H9 (cell line): ENCODE measurements at places on chromosomes 6 and 20. TPM values are rescaled to one million over a fixed set of nuclear protein-coding genes. Genes with fewer than 3 reads are reported as not detected.

The C6orf163 gene
- total RNA-seq = 1.2 and 1.4 TPM in 2 replicates

DNA sequence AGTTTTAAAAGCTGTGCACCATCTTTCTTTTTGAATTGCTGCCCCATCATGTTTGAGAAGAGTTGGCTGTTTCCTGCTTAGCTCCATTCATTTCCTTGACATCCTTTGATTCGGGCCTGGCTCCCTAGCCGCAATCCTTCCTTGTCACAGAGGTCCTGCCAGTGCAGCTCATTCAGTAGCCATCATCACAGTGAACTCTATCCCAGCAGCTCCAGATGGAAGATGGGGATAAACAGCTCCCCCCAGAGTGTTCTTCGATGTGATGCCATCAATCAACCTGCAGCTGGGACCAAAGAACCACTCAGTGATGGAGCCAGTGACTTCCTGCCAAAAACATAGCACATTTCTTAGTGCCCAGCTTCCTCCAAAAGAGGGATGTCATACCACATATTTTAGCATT, 158.8 kb downstream of the FRK start:
- H3K36me3 ChIP-seq = no peaks in the 10 kb centered on the region
- DNase-seq = no peak
- no peaks in the 10 kb centered on the region for H3K27me3 ChIP-seq
- no peaks in the 10 kb centered on the region for H3K4me1 ChIP-seq

DNA sequence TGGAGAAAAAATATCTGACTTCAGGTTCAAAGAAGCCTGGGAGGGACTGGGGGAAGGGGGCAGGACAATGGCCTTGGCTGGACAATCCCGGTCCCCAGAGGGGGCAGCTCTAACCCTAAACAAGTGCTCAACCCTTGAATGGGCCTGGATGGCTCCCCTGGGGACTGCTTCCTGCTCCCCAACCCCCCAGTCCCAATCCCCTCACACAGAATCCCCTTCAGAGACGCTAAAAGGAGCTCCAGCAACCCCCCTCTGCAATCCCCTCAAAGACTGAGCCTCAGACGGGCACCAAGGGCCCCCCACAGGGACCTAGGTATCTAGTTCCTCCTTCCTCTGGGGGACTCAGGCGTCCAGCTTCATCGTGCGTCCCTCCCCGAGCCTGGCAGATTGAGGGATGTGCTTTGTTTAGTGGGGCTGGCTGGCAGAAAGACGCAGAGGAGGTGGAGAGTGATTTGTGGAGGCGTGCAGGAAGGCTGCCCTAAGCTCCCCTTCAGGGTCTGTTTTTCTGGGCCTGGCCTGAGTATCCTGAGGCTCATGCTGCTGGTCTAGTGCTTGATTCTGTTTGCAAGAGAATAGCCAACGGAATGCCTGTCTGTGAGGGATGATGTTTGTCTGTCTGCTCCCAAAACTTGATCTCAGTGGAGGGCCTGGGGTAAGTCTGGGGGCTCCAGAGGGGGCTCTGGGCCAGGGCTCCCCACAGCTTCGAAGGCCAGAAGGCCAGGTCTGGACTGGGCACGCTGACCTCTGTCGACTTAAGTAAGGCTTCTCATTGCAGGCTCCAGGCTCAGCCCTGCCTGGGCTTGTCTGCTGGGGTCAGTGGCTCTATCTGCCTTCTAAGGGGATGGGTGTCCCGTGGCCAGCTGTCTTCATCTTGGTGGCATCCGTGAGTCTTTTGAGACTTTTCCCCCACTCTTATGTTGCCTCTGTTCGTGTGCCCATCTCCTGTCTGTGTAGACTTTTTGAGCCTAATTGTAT, 1.7 kb upstream of the POU5F1 start:
- H3K36me3 ChIP-seq = peaks cover 29% of the 10 kb centered on the region
- no peaks in the 10 kb centered on the region for H3K27me3 ChIP-seq
- H3K4me1 ChIP-seq = peaks cover 10% of the 10 kb centered on the region
- peak overlapping the region; percentile 83 for H3K27ac ChIP-seq
- DNase-seq = peak; percentile 95
- peak overlapping the region; percentile 91 for H3K4me3 ChIP-seq

DNA sequence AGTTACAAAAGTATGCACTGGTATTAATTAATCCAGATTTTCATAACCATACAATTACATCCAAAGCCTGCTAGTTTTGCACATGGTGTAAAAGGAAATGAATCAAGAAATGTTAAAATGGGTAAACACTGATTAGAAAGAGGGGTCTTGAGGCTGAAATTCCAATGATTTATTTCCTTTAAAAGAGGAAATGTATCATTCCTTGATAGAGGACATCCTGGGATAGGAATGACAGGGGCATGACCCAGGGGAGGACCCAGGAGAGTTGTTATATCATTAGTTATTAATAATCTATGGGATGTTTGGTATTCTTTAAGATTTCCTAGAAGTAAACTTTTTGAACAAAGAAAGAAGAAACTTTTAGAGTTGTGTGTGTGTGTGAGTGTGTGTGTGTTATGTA, 18.2 kb downstream of the AK9 start:
- no peaks in the 10 kb centered on the region; the same call in 1 of the 2 replicates for H3K36me3 ChIP-seq
- H3K27ac ChIP-seq = no peak overlapping the region
- no peak overlapping the region for H3K4me3 ChIP-seq
- H3K4me1 ChIP-seq = peaks cover 3% of the 10 kb centered on the region; the same call in 1 of the 2 replicates
- H3K27me3 ChIP-seq = no peaks in the 10 kb centered on the region

GRCh38 chr6:72084992-72085569, 198.7 kb downstream of the RIMS1 start:
- no peak overlapping the region for H3K4me3 ChIP-seq
- no peak for DNase-seq
- H3K27ac ChIP-seq = no peak overlapping the region
- H3K27me3 ChIP-seq = no peaks in the 10 kb centered on the region
- no peaks in the 10 kb centered on the region; the same call in 1 of the 2 replicates for H3K4me1 ChIP-seq

- no peaks in the 10 kb centered on the region for H3K27me3 ChIP-seq
- H3K36me3 ChIP-seq = no peaks in the 10 kb centered on the region
- peak; percentile 24 for DNase-seq
- peaks cover 16% of the 10 kb centered on the region; the same call in 1 of the 2 replicates for H3K4me1 ChIP-seq
- no peak overlapping the region for H3K4me3 ChIP-seq
Observed at GRCh38 chr6:40349901-40350746, 237.0 kb downstream of the LRFN2 start.
